Anterior cingulate cortex (tissue), 58 donors: ENCODE measurements at places on chromosomes 5 and 9.

GRCh38 chr5:171479776-171480125, 60.3 kb downstream of the FGF18 start:
- no peak for DNase-seq

DNA sequence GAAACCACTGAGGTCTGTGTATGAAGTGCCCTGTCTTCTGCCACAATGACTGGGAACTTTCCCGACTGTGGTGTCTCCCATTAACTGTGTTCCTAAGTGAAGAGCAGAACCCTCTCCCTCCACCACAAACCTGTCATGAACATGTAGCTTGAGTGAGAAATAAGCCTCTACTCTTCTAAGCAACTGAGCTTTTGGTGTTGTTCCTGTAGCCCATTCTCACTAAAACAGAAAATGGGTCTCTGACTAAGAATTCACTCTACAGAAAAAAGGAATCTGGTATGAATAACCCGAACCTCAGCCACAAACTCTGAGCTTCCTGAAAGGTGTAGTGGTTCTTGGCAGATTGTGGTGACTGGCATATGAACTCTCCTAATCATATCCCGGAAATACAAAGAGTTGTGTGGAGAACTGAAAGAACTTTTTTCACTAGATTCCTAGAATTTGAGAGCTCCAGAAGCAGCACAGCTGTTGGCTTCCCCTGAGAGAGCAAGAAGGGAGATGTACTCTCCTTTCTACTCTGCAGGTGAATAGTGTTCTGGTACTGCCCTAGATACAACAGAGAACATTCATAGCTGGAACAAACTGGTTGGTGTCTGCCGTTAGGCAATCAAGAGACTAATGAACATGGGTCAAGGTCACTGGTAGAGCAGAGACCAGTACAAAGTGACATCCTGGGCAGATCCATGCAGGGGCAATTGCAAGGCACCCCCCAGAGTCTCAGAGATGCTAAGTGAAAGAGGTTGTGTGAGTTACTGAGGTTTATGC, 283.8 kb downstream of the PDE4D start:
- DNase-seq: no peak

DNA sequence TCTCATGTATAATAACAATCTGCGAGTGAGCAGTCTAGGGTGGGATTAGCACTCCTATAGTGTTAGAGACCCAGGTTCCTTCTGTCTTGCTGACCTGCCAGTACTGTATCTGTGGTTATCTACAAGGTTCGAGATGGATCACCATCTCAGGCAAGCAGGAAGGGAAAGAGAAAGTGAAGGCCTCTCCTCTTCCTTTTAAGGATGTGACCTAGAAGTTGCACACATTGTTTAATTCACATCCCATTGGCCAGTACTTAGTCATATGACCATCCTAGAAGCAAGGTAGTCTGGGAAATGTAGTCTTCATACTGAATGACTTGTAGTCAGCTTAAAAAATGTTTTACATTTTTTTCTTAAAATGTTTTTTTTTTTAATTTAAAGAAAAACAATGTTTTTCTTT, 168.6 kb downstream of the CARTPT start:
- DNase-seq: no peak

DNA sequence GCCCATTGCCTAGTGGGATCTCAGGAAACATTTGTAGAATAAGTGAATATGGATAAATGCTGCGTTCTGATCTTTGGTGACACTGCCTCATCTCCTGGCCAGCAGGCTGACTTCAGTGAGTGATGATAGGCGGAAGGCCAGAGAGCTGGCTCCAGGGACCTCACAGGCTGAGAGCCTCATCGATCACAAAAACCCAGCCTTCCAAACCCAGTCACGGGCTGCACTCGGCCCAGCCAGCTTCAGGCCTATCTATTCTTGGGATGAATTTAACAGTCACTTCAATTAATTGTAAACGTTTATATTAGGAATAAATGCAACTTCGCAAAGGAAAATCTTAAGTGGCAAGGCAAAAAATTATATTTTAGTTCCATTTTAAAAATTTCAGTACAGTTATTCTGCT, 201.6 kb downstream of the IRX2 start:
- no peak for DNase-seq

GRCh38 chr5:179766021-179766725, 27.6 kb upstream of the LTC4S start:
- DNase-seq: no peak

- DNase-seq: no peak
Observed at GRCh38 chr9:94100152-94100879, 16.1 kb downstream of the PTPDC1 start.

DNA sequence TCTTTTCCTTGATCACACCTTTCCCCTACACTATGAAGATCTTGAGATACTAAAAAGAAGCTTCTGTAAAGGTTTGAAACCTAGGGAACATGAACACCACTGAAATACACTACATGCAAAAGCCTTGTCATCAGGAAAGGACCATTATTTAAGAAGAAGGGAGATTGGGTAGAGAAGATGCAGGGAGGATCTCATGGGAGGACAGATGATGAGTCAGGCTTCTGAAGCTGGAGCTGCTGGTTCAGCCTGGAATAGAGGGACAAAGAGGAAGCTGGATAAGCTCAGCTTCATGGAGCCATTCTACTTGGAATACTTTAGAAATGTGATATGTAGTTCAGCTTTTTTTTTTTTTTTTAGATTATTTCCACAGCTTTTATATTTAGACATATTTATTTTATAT, 169.8 kb downstream of the MAN2A1 start:
- DNase-seq: no peak

DNA sequence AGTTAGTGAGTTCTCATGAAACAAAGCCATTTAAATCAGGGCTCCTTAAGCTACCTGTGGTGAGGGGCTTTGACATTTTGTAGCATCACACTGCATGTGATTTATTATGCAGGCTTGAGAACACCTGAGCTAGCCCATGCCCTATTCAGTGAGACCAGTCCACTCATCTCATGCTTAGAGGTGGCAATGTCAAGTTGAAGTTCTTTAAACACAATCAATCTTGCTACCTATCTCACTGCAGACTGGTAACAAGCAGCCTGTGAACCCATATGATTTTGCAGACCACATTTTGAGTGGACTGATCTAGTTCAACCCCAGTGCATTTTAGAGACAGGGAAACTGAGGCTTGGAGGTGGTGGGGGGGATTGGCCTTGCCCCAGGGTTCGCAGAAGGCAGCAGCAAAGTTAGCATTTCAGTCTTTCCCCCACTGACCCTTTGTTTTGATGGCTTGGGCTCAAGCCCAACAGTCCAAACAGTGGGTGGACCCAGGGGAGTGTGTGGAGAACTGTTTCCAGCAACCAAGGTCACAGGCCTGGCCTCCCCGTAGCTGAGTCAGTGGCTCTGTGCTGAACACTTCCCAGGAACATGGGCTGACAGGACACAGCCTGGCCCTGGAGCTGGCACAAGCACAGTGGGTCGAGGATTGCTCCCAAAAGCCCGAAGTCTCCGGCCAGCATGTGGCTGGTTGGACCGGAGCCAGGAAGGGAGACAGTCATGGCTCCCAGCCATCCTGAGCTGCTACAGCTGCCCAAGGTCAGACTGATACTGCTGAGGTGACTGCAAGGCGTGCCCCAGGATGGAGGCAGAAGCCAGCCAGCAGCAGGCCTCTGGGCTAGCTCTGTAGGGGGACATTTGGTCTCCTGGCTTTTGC, 95.3 kb downstream of the RGS3 start:
- DNase-seq: peak; percentile 27
